Activated CD4-positive, alpha-beta memory T cell treated with anti-CD3 and anti-CD28 coated beads, Interleukin-2, amount 10 ng/mL, durations not matched to agents 7 days and 5 days (primary cell): ENCODE measurements at places on chromosomes 16 and 17. TPM values are rescaled to one million over a fixed set of nuclear protein-coding genes. Genes with fewer than 3 reads are reported as not detected.
A peak's percentile ranks its signal among the peaks of the same experiment; 100 is the strongest.

The PRCD gene
- not detected for total RNA-seq

DNA sequence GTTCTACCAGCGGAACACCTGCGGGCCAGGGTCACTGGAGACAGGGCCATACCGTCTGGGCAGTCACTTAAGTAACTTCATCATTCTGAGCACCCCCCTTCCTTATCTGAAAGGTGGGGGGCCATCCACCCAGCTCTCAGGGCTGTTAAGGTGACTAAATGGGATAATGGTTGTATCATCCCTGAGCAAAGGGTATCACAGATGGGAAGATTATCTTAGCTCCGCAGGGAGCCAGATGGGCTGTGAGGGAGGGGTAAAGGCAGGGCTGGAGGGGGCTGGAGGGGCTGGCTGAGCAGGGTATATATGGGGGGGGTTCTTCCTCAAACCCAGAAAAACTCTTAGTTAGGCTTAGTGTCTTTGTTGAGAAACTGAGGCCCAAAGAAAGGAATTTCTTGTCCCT lies 2.9 kb upstream of the CACNA1G start:
- no peaks in the 10 kb centered on the region for H3K36me3 ChIP-seq
- no peak overlapping the region for H3K27ac ChIP-seq
- DNase-seq = no peak
- H3K4me1 ChIP-seq = peaks cover 16% of the 10 kb centered on the region

DNA sequence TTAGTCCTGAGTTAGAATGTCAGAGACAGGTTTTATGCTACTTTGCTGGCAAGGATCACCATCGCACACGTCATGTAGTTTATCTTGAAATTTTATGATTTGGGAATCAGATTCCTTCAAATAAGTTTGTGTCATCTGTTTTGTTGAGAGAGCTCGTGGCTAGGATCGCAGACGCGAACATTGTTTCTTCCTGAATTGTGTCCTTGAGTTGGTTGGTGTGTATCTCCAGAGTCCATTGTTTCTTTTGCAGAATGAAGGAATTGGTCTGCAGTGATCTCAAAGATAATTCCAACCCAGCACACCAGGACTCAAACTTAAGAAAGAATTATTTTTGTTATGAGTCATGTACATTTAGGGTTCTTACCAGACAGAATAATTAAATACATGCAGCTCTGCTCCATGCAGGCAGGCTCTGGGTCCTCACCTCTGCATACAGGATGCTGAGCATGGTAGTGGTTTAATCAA lies 51.6 kb downstream of the PRKCA start:
- H3K36me3 ChIP-seq = peaks cover 3% of the 10 kb centered on the region
- no peak for DNase-seq
- H3K27me3 ChIP-seq = no peaks in the 10 kb centered on the region
- no peak overlapping the region for H3K27ac ChIP-seq

- no peak overlapping the region for H3K4me3 ChIP-seq
- no peaks in the 10 kb centered on the region for H3K4me1 ChIP-seq
- DNase-seq = no peak
- no peaks in the 10 kb centered on the region for H3K27me3 ChIP-seq
Observed at GRCh38 chr17:9842057-9842758, 16.5 kb downstream of the GLP2R start.

DNA sequence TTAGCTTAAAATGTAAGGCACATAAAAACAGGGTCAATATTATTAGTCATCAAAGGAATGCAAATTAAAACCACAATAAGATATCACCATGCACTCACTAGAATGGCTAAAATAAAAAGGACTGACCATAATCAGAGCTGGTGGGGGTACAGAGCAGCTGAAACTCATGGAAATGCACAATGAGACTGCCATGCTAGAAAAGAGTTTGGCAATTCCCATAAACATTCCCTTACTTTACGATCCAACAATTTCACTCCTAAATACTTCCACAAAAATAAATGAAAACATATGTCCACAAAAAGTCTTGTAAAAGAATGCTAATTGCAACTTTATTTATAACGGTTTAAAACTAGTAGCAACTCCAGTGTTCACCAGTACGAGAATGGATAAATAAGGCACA lies 36.1 kb upstream of the ERCC4 start:
- no peak overlapping the region for H3K4me3 ChIP-seq
- H3K27ac ChIP-seq = no peak overlapping the region
- no peak for DNase-seq

The SLC52A1 gene
- total RNA-seq = 0.68 TPM

- peaks cover 14% of the 10 kb centered on the region for H3K4me1 ChIP-seq
- peaks cover 60% of the 10 kb centered on the region for H3K27me3 ChIP-seq
- no peak overlapping the region for H3K4me3 ChIP-seq
- DNase-seq = no peak
- H3K36me3 ChIP-seq = no peaks in the 10 kb centered on the region
Observed at GRCh38 chr17:30232015-30232823, 3.3 kb downstream of the SLC6A4 start.

The SLC2A4 gene
- total RNA-seq = not detected

DNA sequence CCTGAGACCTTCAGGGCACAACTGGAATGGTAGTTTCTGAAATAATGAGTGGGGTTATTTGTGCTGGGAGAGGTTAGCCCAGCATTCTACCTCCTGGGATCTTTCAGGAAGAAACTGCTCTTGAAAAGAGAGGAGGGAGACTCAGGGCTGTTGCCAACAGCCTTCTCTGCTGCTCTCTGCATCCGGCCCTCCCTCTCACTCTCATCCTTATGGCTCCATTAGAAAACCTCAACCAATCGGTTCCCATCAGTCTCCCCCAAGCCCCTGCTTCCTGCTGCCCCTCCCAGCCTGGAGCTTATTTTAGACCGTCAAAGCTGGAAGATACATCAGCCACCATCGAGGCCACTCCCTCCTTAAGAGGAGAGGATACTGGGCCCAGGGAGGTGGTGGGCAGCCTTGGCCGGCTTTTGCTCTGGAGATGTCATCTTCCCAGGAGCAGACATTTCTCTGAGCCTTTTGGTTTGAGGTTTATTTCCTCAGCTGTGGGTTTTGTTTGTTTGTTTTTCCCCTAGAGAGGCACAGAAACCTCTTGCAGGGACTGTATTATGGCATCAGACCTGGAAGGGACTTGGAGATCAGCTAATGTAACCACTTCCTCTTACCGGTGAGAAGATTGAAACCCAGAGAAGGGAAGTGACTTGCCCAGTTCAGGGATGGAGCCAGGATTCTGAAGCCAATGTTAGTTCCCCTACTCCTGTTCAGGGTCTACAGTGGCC lies 2.7 kb downstream of the MPRIP start:
- H3K4me3 ChIP-seq = peak overlapping the region; percentile 82
- no peak for DNase-seq
- H3K36me3 ChIP-seq = no peaks in the 10 kb centered on the region
- peaks cover 53% of the 10 kb centered on the region for H3K4me1 ChIP-seq
- peak overlapping the region; percentile 55 for H3K27ac ChIP-seq

GRCh38 chr16:60684002-60684401 lies 1352.2 kb downstream of the CDH8 start:
- H3K4me3 ChIP-seq = no peak overlapping the region
- no peak for DNase-seq
- no peaks in the 10 kb centered on the region for H3K4me1 ChIP-seq
- no peaks in the 10 kb centered on the region for H3K27me3 ChIP-seq

DNA sequence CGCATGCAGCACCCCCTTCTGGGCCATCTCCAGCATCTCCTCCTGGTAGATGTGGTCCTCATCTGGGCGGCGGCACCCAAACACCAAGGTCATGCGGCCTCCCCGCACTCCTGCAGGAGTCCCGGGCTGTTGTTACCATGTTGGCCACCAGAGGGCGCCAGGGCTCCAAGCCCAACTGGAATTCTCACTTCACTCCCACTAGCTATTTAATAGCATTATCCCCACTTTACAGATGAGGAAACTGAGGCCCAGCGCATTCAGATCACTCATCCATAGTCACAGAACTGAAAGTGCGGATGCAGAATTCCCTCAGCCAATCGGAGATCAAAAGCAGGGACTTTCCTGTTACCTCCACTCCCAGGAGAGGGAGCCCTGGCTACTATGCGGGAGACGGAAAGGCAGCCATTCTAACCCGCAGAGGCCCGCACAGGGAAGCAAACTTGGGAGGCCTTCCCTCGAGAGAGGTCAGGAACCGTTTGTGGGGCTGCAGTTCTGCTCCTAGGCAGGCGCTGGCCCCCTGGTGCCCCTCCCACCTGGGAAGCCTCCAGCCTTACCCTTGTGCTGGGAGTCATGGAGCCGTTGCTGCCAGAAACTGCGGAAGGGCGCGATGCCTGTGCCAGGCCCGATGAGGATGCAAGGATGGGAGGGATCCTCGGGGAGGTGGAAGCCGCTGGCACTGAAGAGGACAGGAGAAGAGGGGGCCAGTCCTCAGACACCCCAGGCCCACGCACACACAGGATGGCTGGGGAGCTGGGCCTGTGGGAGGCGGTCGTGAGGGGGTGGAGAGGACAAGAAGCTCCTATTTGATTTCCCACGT lies 40.1 kb downstream of the NOS2 start:
- no peaks in the 10 kb centered on the region for H3K27me3 ChIP-seq
- no peaks in the 10 kb centered on the region for H3K4me1 ChIP-seq
- no peaks in the 10 kb centered on the region for H3K36me3 ChIP-seq
- H3K27ac ChIP-seq = no peak overlapping the region
- DNase-seq = peak; percentile 73
- no peak overlapping the region for H3K4me3 ChIP-seq

The SCO1 gene
- total RNA-seq = 24.5 TPM

The KRTAP1-1 gene
- not detected for total RNA-seq

DNA sequence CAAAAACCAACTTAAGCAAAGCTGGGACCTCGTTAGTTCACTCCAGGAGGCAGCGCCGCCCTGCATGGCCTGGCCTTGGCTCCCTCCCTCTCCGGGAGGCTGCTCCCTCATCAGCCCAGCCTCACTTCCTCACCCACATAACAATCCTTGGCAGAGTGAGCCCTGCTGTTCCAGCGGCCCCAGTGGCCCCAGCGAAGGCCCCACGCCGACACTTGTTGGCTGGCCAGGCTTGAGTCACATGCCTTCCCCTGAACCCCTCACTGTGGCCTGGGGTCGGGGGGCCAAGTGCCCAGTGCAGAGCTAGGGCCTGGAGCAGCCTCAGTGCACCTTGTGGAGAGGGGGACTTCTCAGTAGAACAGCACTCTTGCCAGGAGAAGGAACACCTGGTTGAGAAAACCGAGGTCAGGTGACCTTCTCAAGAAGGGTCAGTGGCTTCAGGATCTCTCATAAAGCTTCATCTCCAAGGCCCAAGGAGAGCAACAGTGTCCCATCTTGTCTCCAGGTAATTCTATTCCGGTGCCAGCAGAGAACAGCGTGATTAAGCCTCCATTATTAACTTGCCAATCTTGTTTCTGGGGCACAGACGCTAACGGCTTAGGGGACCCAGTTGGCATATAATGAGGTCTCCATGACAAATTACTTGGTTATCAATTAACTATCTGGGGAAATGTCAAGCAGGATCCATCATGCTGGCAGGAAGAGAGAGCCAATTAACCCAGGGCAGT lies 26.8 kb downstream of the ENDOV start:
- peaks cover 3% of the 10 kb centered on the region for H3K27me3 ChIP-seq
- no peaks in the 10 kb centered on the region for H3K36me3 ChIP-seq
- H3K4me1 ChIP-seq = no peaks in the 10 kb centered on the region

- H3K4me3 ChIP-seq = peak overlapping the region; percentile 93
- no peaks in the 10 kb centered on the region for H3K27me3 ChIP-seq
- peaks cover 48% of the 10 kb centered on the region for H3K4me1 ChIP-seq
- no peak for DNase-seq
Observed at GRCh38 chr16:30876867-30877266, 17.0 kb downstream of the BCL7C start.

- H3K27ac ChIP-seq = no peak overlapping the region
- H3K4me1 ChIP-seq = peaks cover 3% of the 10 kb centered on the region
- no peak for DNase-seq
- peaks cover 10% of the 10 kb centered on the region for H3K27me3 ChIP-seq
- H3K36me3 ChIP-seq = no peaks in the 10 kb centered on the region
- H3K4me3 ChIP-seq = no peak overlapping the region
Observed at GRCh38 chr17:50686494-50687199, 21.1 kb downstream of the ANKRD40 start.

The CCL14 gene
- total RNA-seq = not detected

GRCh38 chr17:67052720-67053437 lies 8.5 kb downstream of the CACNG1 start:
- H3K27me3 ChIP-seq = peaks cover 7% of the 10 kb centered on the region
- no peaks in the 10 kb centered on the region for H3K4me1 ChIP-seq
- peak; percentile 3 for DNase-seq
- no peak overlapping the region for H3K27ac ChIP-seq
- H3K4me3 ChIP-seq = no peak overlapping the region

The ANKFN1 gene
- not detected for total RNA-seq

GRCh38 chr17:63290351-63290750 lies 155.8 kb downstream of the CYB561 start:
- no peak for DNase-seq
- H3K4me1 ChIP-seq = no peaks in the 10 kb centered on the region
- H3K36me3 ChIP-seq = peaks cover 5% of the 10 kb centered on the region
- H3K4me3 ChIP-seq = no peak overlapping the region
- H3K27ac ChIP-seq = no peak overlapping the region

DNA sequence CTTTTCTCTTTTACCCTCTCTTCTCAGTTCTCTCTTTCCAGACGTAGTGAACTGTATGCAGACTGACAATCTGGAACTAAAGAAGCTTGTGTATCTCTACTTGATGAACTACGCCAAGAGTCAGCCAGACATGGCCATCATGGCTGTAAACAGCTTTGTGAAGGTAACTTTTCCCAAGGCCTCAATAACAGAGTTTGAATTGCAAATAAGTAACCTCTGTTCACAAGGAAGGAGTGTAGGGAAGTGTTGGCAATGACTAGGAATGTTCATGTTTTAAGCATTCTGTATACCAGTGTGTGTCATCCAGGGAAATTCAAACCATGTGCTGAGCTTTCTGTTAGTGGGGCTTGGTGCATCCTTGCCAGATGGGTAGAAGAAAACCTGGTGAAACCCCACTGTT lies 18.6 kb downstream of the AP2B1 start:
- DNase-seq = no peak
- H3K4me3 ChIP-seq = no peak overlapping the region
- peaks cover 2% of the 10 kb centered on the region for H3K4me1 ChIP-seq
- no peaks in the 10 kb centered on the region for H3K27me3 ChIP-seq
- H3K27ac ChIP-seq = peak overlapping the region; percentile 0
- peaks cover 64% of the 10 kb centered on the region for H3K36me3 ChIP-seq

GRCh38 chr17:43015579-43015978 lies 6.6 kb downstream of the VAT1 start:
- no peak for DNase-seq
- H3K4me3 ChIP-seq = no peak overlapping the region
- peaks cover 30% of the 10 kb centered on the region for H3K4me1 ChIP-seq
- no peak overlapping the region for H3K27ac ChIP-seq
- H3K27me3 ChIP-seq = peaks cover 3% of the 10 kb centered on the region

The TCAP gene
- 1.5 TPM for total RNA-seq

The PARD6A gene
- total RNA-seq = 12.2 TPM

- H3K36me3 ChIP-seq = no peaks in the 10 kb centered on the region
- DNase-seq = no peak
- H3K27ac ChIP-seq = no peak overlapping the region
- H3K4me1 ChIP-seq = no peaks in the 10 kb centered on the region
Observed at GRCh38 chr17:14616528-14616927, 315.6 kb downstream of the HS3ST3B1 start.

The CX3CL1 gene
- total RNA-seq = not detected

The CLEC18A gene
- total RNA-seq = 2.0 TPM

The ZPBP2 gene
- total RNA-seq = not detected

DNA sequence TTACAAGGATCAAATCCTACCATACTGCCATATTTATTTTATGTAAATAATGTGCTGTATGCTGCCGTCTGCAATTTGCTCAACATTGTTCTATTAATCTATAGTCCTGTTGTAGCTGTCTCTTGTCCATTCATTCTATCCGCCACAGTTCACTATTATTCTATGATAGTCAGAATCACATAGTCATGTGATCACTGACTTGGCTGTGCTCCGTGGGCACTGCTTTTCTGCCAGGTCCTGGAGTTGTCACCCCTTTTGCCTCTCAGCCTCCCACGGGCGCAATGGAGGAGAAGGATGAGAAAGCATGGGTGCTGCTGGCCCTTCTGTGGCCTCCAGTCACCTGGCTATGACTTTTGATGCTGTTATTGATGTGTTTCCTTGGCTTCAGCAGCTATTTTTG lies 37.3 kb upstream of the ANKFY1 start:
- H3K27me3 ChIP-seq = no peaks in the 10 kb centered on the region
- peaks cover 20% of the 10 kb centered on the region for H3K36me3 ChIP-seq
- no peak for DNase-seq
